ENCODE measurements at places on chromosomes 1 and 21.

DNA sequence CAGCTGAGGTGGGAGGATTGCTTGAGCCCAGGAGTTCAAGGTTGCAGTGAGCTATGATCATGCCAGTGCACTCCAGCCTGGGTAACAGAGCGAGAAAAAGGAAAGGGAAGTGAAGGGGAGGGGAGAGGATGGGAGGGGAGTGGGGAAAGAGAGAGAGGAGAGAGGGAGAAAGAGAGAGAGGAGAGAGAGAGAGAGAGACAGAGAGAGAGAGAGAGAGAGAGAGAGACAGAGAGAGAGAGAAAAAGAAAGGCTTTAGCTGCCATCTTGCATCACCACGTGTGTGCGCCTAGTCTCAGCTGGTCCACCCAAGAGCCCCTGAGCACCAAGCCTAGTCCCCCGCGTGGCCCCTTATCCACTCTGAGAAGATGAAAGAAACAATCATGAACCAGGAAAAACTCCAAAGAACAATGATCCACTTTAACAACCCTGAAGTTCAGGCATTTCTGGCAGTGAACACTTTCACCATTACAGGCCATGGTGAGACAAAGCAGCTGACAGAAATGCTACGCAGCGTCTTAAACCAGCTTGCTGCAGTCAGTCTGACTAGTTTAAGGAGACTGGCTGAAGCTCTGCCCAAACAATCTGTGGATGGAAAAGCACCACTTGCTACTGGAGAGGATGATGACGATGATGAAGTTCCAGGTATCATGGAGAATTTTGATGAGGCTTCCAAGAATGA lies 115.5 kb upstream of the CDC42BPA start:
- DNase-seq = no peak

DNA sequence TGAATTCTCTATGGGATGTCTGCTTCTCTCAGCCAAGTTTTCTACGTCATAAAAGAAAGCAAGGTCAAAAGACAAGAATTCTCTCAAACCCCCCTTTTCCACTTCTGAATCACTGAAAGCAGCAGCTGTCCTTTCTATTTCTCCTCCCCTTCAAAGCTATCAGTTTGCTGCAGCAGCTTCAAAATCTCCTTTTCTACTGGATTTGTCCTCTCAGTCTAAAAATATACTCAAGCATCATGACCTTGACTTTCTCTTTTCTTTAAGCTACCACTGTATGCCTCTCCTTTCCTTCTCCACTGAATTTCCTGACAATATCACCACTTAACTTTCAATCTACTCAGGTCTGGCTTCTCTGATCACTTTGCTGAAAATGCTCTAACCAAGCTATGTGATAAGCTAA lies 1.9 kb downstream of the WDR64 start:
- DNase-seq = no peak

- DNase-seq = peak; percentile 46
Observed at GRCh38 chr1:58783090-58783992, 506 bp downstream of the JUN start.

GRCh38 chr1:115783311-115783710 lies 14.8 kb upstream of the CASQ2 start:
- DNase-seq = no peak

- no peak for DNase-seq
Observed at GRCh38 chr1:246827396-246827795, 103.2 kb downstream of the SCCPDH start.

DNA sequence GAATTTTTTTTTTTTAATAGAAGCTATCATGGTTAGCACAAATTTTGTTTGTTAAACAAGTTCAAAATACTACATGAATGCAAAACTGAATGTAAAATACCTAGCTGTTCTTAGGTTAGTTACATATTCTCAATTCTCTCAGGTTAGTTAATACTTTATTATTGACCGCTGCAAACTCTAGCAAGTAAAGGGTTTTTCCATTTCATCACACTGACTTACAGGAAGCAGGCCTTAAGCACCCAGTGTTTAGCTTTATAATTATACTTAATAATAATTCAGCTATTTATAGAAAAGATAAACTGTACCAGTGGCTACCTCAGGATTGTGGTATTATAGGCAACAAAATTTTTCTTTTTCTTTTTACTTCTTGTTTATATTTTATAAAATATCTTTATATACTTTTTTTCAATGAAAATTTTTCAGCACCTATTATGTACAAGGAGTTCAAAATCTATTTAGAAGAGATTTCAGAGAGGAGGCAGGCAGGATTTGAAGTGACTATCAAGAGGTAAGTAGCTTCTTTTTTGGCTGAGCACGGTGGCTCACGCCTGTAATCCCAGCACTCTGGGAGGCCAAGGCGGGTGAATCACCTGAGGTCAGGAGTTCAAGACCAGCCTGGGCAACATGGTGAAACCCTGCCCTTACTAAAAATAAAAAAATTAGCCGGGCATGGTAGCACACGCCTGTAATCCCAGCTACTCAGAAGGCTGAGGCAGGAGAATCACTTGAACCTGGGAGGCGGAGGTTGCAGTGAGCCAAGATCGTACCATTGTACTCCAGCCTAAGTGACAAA lies 17.9 kb downstream of the PLPP3 start:
- DNase-seq = no peak

DNA sequence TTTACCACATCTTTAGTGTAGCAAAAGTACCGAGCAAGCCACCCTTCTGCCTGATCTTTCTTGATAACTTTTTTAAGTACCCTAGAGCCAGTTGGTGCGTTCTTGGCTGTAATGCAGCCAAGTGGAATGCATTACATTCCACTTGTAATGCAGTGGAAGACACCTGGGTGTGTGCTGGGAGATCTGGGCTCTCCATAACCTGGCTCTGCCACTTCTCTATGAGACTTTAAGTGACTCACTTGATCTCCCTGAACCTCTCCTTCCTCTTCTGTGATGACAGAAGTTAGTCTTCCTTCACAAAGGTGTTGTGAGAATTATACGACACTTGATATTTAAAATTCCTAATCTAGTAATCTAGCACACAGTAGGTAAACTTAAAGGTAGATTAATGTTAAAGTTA lies 35.3 kb upstream of the NFIA start:
- DNase-seq = no peak

- peak; percentile 87 for DNase-seq
Observed at GRCh38 chr1:1778663-1779319, 521 bp upstream of the NADK start.

GRCh38 chr1:24379733-24380315 lies 33.8 kb downstream of the STPG1 start:
- DNase-seq = no peak

- DNase-seq = no peak
Observed at GRCh38 chr1:20590306-20590777, 1.4 kb downstream of the CDA start.

- DNase-seq = no peak
Observed at GRCh38 chr1:199665371-199665770, 362.1 kb upstream of the NR5A2 start.

- no peak for DNase-seq
Observed at GRCh38 chr21:17708522-17709265, 96.0 kb upstream of the BTG3 start.

DNA sequence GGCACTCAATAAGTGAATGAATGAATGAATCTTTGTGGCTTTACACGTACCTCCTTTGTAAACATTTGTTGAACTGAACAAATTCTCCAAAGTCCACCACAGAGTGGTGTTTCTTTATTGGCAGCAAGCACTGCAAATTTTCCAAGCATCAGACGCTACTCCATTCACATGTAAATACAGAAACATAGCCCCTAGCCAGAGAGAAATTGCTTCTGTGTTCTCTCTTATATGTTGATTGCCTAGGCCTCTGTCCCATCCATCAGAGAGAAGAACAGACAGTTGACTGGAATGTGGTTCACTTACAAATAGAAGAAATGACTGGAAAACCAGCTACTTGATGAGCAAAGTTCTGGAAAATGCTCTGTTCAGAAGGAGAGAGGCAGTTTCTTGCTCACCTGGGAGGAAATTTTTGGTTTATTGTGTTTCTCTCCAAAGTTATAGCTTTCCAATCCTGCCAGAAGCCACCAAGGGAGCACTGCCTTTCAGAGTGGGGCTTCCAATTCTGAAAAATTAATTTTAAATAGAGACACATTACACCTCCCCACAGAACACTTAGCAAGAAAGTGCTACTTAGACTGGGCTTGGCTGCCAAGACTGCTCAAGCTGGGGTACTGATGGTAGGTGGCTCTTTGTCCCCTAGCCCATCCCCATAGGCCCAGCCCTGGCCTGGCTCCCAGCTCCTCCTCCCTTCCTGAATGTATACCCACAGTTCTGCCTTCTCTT lies 18.1 kb upstream of the KIRREL1 start:
- no peak for DNase-seq

DNA sequence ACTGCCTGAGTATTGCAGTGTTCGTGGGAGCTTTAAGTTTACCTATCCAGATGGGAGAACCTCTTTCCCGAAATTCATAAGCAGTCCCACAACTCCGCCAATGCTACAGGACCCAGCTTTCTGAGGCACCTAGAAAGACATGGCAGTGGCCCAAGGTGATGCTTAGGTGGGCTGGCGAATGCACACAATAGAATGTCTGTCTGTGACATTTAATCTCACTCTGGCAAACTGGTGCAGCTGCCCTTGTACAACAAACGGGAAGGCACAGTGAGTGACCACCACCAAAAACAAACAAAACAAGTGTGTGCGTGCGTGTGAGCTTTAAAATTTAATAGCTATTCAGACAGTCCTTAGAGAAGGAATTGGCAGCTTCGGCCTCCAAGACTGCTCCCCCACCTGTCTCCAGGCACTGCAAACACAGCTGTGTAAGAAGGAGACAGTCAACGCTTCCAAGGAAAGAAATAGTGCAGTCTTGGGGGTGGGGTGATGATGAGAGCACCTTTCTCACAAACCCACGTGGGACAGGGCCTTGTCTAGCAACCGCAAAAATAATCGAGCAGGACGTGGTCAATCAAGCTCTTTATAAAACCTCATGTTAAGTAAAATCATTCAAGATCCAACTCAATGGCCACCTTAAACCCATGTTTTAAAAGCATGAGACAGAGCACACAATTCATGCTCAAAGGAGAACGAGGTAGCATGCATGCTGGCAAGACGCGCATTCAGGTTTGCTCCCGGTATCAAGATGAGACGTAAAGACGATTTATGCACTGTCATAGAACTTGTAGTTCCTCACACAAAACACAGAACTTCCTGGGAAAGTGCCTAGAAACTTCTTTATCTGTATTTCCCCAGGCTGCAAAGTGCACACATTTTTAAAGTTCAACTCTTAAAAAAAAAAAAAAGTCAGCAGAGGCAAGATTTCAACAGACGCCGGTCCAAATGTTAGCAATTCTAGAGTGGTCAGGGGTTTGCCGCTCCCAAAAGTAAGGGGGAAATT lies 84.1 kb downstream of the TM2D1 start:
- DNase-seq = no peak

DNA sequence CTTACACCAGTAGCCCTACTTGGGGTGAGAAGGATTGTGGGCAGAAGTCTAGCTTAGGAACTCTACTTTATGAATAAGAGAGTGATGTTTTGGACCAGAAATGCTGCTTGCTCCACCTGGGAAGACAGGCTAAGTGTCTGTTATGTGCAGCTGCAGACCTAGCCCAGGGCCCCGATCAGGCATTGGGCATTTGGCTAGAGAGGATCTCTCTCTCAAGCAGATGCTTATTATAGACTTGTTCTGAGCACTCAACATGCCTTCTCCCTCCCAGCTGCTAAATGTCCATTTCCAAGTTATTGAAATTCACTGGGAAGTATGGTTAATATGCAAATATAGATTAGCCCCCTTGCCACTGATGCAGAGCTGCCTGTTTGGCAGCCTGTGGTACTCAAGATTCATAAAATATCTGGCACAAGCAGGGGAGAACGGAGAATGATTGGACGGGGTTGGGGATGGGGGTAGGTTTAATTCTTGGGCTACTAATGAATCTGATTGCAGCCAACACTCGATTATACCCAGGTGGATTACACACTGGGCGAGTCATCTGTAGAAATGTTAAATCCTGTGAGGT lies 115.9 kb downstream of the KCND3 start:
- DNase-seq = no peak

Data from D341Med (cell line).